ENCODE measurements at places on chromosomes 4 and X.

DNA sequence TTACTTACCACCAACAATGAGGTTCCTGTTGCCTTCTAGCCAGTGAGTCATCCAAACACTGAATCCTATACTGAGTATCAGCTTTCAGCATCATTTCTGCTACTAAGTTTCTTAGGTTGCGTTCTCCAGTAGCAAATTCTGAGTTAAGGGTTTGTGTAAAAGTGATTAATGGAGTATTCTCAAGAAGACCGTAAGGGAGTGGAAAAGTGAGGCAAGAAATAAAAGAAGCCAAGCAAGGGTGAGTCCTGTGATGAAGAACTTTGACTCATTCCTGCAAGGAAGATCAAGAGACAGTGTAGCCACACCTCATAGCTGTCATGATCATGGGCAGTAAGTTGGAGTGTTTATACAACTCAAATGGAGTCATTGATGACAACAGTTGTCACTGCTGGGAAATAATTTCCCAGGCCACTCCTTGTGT is 446.2 kb downstream of the RAPGEF2 start:
- no peak for DNase-seq

- no peak for DNase-seq
Measured at GRCh38 chrX:110267874-110268273, 50.0 kb downstream of the AMMECR1 start.

DNA sequence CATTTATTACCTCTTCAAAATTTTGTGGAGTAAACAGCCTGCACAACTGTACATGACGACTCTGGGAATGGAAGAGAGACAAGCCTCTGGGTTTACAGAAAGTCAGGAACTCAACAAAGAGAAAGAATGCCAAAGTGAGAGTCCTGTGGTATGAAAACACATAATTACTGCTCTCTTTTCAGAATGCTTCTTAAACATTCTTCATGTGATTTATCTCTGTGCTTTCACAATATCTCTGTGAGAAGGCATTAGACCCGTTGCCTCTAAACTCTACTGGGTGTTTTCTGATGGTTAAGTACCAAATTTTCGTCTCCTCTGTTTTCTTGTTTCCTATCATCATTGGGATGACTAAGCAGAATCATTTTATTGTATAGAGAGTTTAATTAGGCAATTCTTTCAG is 966.6 kb upstream of the SLIT2 start:
- DNase-seq, result no peak

GRCh38 chr4:47494124-47494430 is 9.0 kb downstream of the ATP10D start:
- no peak for DNase-seq

DNA sequence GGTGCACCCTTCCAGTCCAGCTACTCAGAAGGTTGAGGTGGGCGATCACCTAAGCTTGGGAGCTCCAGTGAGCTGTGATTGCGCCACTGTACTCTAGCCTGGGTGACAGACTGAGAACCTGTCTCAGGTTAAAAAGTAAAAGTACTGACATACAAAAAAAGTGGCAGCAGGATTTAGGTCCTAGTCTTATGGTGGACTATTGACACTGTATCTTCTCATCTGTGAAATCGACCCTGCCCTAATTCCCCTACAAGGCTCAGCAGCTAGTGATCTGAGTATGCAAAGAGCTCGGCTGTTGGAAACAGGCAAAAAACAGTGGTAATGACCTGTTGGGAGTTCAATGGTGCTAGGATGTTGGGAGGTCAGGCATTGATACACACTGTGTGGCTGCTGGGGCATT is 57.0 kb downstream of the LEF1 start:
- DNase-seq, result no peak

DNA sequence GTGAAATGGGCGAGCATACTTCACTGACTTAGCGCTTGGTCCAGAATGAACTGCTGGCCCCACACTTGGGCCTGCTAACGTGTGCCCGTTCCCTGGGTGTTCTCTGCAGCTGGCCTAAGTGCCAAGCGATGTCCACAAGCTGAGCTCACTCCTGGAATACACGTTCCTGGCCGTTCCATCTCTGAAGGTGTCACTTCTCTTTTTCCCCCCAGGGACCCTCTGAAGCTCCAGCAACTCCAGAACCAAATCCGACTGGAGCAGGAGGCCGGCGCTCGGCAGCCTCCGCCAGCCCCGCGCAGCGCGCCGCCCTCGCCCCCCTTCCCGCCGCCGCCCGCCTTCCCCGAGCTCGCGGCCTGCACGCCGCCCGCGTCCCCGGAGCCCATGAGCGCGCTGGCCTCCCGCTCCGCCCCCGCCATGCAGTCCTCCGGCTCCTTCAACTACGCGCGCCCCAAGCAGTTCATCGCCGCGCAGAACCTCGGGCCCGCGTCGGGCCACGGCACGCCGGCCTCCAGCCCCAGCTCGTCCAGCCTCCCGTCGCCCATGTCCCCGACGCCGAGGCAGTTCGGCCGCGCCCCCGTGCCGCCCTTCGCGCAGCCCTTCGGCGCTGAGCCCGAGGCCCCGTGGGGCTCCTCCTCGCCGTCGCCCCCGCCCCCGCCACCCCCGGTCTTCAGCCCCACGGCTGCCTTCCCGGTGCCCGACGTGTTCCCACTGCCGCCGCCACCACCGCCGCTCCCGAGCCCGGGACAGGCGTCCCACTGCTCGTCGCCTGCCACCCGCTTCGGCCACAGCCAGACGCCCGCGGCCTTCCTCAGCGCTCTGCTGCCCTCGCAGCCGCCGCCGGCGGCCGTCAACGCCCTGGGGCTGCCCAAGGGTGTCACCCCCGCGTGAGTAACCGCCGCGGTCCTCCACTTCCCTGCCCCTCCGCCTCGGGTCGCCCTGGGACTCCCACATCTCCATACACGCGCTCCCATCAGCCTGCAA is 132.3 kb downstream of the CBR4 start:
- DNase-seq, result no peak

DNA sequence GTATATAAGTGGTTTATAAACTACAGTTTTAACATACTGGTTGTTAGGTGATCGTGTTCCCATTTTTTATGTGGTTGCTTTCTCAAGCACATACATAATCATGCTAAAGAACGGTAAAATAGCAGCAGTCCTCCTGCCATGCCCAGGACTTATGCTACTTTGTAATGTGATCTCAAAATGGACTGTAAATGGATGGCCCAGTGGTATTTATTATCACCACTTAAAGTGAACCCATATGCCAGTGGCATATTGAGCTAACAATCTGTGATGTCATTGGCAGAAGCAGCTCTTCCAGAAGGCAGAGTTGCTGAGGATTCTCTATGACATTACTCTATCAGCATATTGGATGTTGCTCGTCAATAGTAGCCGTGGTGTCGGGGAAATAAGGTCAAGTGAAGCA is 28.6 kb downstream of the ANK2 start:
- DNase-seq, result no peak

All from activated naive CD4-positive, alpha-beta T cell treated with anti-CD3 and anti-CD28 coated beads, Interleukin-2, amount 50 U/mL, for 72 hours (primary cell).